Endothelial cell of umbilical vein (primary cell): ENCODE measurements at places on chromosomes 4 and X. TPM values are rescaled to one million over a fixed set of nuclear protein-coding genes. Genes with fewer than 3 reads are reported as not detected.

GRCh38 chr4:7807351-7807921 lies 132.2 kb downstream of the AFAP1 start:
- DNase-seq, result peak; percentile 87

DNA sequence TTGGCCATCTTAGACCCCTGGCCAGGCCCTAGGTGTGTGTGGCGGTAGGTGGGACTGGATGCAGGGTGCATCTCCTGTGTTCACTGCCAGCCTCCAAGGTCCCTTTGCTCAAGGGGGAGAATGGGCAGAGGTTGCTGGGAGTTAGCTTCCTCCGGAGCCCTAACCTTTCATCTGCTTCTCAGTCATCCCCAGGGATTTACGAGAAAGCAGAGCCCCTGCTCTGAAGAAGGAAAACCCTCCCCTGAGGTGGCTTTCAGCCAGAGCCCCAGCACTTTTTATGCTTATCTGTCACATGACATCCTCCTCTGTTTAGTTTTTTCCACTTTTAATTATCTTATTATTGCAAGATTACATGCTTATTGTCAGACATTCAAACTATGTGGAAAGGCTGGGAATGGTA lies 44.9 kb upstream of the DDX3X start:
- peak; percentile 34 for DNase-seq

- DNase-seq, result peak; percentile 74
Measured at GRCh38 chr4:138919094-138919936, 96.3 kb upstream of the NOCT start.

- DNase-seq, result no peak
Measured at GRCh38 chrX:49695276-49696180, at the start of gene PAGE1. Gene PAGE1 (minus strand): TSS chrX:49695984. CDS start chrX:49694770, 1,214 bp downstream.

DNA sequence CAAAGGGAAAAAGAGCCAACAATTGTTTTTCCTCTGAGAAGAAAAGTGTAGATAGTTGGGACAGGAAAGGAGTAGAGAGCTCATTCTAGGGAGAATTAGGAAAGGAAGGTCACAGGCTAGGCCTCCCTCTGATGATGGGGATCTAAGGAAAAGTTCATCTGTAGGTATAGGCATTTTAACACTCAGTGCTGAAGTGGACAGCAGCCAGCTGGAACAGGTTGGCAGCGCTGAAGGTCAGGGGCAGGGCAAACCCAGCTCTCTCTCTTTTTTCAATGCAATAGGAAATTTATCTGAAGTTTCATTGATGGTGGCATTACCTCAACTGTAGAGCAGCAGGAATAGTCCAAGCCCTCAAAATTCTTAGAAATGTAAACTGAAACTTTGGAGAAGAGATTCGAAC lies 98.5 kb upstream of the ETNPPL start:
- DNase-seq, result peak; percentile 26

Gene MAOA
- polyA plus RNA-seq, result 8.7 and 12.6 TPM in 2 replicates

Gene PDLIM3
- polyA plus RNA-seq, result 15.3 and 17.6 TPM in 2 replicates

Gene EDA2R
- polyA plus RNA-seq, result 1.5 and 1.9 TPM in 2 replicates
